Dermis blood vessel endothelial cell (primary cell): ENCODE measurements at places on chromosomes 6 and 20.
A peak's percentile ranks its signal among the peaks of the same experiment; 100 is the strongest.

- DNase-seq: no peak
These were observed 187.9 kb downstream of the TTLL2 start for GRCh38 chr6:167512696-167513375.

DNA sequence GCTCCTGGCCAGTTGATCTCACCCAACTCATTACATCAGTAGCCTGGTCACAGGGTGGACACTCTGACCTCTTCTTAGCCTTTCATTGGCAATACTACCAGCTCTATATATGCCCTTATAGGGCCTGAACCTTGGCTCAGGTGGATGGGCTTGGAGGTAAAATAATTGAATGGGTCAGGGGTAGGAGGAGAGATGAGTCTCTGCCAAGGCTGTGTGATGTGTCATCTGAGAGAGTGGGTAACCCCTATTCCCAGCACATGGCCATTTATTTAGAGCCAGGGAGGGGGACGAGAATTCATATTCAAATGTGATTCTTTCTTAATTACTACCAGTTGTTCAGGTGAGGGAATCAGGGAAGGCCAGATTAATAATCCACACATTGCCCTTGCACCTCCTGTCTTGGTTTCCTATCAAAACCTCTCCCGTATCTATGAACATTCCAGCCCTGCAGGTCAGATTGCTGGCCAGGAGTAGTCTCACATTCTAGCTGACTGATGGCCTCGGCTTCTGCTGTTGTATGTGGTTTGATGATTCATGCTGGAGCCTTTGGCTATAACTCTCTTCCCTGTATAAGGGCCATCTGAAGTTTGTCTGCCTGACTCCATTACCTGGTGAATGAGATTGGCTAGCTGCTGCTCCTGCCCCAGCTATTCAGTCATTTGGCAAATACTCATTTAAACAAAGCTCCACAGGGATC lies 13.4 kb downstream of the C20orf173 start:
- DNase-seq: no peak

DNA sequence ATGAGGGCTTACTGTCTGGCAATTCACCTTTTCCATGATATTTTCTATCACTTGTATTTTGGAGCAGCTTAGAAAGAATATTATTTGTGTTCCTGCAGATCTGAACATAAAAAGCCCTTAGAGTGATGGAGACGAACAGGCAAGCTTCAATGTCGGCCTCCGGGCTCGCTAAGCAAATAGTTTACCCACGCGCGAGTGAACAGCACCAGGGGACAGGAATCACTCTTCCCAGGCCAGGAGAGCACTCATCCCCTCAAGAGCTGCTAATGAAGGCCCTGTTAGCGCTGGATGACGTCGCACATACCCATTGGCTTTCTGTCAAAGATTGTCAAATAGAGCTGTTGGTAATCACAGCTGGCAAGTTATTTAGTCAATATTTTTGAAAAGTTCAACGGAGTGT lies 395.7 kb downstream of the ZFAND3 start:
- DNase-seq: no peak

- peak; percentile 1 for DNase-seq
These were observed 546 bp upstream of the KLHL32 start for GRCh38 chr6:96923871-96924493.
